ENCODE measurements at places on chromosomes 2 and 18. TPM values are rescaled to one million over a fixed set of nuclear protein-coding genes. Genes with fewer than 3 reads are reported as not detected.

Gene RAB6C
- total RNA-seq, result not detected

Gene NOL4
- not detected for total RNA-seq

Gene RESP18
- not detected for total RNA-seq

Gene KATNAL2
- 0.98 TPM for total RNA-seq

Gene SEPTIN10
- total RNA-seq, result 0.31 TPM

Gene B4GALT6
- total RNA-seq, result 3.4 TPM

Gene CNOT9
- total RNA-seq, result 135 TPM

Gene GAL3ST2
- total RNA-seq, result 0.16 TPM

Gene ZSWIM2
- total RNA-seq, result not detected

Gene DNAJC5G
- not detected for total RNA-seq
